ENCODE measurements at places on chromosomes 2 and 18. TPM values are rescaled to one million over a fixed set of nuclear protein-coding genes. Genes with fewer than 3 reads are reported as not detected.

DNA sequence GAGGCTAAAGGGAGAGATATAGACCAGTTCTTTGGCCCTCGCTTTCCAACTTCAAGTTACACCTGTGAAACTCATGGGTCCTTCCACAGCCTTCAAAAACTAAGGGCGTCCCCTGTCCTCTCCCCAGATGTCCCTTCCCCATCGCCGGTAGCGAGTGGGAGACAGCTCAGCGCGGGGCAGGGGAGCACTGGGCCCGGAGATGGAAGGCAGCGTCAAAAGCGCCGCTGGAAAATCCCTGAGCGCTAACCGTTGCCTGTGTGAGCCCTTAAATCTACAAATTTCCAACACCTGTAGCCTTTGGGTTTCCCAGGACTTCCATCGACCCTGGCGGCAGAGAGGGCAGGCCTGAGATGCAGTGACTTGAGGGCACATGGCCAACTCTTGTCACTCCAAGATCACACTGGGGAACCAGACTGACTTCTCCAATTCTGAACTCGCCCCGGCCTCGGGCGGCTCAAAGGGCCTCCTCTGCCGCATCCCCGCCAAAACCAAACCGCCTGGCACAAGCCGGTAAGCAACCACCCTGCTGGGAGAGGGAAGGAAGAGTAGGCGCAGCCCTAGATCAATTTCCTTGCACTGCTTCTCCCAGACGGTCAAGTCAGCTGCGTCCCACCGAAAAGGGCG, 879 bp upstream of the EPAS1 start:
- no peak for DNase-seq

DNA sequence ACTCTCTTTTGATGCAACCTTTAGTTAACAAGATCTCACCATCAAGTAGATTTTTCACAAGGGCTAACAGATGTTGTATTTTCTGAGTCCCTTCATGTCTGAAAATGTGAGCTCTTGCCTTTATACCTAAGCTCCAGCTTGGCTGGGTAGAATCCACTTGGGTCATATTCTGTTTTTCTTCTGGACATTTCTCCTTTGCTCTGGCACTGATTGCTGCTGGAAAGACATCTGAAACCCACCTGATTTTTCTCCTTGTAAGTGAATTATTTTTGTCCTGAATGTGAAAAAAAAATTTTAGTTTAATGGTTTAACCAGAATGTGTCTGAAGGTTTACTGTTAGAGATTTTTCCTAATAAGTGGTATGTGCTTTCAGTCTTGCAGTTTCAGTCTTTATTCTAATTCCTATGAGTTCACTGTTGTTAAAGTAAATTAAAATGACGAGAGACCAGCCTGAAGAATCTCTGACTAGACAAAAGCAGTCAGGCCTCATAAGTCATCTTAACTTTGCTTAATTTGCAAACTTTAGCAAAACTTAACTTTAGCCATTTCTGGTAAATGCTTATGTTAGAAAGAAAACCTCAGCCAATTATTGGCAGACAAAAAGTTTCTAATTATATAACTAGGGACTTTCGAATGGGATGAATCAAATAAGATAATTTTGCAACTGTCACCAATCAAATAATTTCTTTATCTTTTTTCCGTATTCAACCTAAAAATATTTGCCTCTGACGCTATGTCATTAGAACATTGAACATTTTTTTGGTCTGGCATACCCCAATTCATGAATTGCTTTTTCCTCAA, 70.8 kb downstream of the ACAA2 start:
- no peak for DNase-seq

- DNase-seq = no peak
Observed at GRCh38 chr2:19442731-19443130, 84.3 kb upstream of the OSR1 start.

- no peak for DNase-seq
Observed at GRCh38 chr2:117411983-117412382, 402.5 kb upstream of the DDX18 start.

DNA sequence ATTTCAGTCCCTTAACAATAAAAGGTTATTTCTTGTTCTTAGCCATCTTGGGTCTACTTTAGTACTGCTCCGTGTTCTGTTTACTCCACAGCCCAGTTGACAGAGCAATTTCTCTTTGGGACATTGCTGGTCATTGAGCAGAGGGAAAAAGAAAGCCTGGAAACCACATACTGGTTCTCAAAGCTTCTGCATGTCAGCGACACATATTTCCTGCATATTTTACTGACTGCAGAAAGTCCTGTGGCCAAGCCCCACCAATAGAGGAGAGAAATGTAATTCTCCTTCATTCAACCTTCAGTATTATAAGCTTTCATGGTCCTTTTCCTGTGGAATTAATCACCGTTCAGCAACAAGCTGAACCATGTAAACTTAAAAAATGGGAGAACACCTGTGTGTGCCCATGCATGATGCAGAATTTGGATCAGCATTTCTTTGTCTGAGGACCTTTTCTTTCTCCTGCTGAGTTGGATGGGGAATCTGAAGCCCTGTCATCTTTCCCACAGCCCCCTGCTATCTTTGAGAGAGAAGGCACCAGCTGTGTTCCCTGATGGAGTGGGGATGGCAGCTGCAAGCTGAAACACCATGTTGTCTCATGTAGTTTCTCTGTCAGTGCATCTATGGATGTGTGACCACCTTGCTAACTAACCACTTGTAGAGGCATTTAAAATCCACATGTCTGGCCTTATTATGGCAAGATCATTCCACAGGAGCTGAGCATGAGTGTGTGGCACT, 431.6 kb downstream of the MEIS1 start:
- DNase-seq = no peak

DNA sequence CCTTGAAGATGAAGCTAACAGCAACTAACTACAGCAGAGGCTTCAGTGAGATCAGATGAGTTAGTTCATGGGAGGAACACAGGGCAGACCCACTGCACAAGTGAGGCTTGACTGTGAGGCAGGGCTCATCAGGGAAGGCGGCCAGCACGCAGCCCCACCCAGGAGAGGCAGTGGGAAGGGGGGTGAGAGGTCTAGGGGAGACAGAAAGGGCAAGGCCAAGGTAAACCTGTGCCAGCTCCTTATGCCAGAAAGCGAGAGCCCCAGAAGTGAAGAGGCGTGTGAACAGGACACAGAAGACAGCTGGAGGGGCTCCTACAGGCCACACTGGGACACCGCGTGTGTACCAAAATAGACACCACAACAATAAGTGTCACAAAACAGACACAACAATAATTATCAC, 48.6 kb downstream of the ANO7 start:
- no peak for DNase-seq

GRCh38 chr2:121089166-121089510, 195.9 kb downstream of the TFCP2L1 start:
- DNase-seq = no peak

GRCh38 chr2:235672720-235673119, 178.9 kb downstream of the AGAP1 start:
- DNase-seq = no peak

DNA sequence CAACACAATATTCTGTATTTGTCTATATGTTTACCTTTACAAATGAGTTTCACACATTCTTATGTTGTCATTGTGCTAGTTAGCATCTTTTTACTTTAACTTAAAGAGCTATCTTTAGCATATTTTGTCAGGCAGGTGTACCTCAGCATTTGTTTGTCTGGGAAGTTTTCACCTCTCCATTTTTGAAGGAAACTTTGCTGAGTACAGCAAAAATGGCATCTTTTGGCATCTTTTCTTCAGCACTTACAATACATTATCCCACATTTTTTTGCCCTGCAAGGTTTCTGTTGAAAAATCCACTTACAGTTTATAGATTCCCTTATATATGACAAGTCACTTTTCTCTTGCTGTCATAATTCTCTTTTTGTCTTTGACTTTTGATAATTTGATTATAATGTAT, 171.3 kb upstream of the XIRP2 start:
- DNase-seq = no peak

GRCh38 chr18:24013051-24013450, 1.5 kb upstream of the TTC39C start:
- DNase-seq = no peak

DNA sequence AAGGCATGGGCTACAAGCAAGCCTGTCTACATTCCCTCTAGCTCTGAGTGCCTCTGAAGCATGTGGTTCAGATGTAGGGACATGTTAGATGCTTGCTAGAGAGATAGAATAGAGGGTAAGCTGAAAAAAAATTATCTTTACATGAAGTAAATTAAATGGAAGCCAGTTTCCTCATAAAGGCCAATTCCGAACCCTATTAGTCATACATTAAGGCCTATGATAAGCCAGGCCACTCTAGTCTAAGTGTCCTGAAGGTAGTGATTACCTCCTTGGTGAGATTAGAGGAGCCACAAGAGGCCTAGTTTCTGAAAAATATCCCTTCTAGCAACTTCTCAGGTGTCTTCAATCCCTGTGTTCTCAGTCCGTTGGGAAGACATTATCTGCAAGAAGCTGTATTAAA, 72.4 kb upstream of the NPAS2 start:
- DNase-seq = peak; percentile 43

DNA sequence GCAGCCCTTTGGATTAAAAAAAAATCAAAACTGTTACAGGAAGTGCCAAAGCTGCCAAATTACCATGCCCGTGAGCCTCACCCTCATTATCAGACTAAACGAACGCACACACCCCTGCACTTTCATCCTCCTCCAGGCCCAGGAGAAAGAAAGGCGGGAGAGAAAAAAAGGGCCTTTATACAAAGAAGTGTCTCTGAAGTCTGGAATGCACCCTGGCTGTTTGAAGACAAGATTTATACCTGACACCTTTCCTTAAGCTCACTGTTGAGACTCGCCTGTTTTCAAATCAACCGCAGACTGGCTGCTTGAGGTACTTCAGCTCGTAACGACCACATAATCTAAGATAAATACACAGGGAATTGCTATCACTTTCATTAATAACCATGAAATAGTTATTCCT, 31.0 kb downstream of the EDAR start:
- no peak for DNase-seq

DNA sequence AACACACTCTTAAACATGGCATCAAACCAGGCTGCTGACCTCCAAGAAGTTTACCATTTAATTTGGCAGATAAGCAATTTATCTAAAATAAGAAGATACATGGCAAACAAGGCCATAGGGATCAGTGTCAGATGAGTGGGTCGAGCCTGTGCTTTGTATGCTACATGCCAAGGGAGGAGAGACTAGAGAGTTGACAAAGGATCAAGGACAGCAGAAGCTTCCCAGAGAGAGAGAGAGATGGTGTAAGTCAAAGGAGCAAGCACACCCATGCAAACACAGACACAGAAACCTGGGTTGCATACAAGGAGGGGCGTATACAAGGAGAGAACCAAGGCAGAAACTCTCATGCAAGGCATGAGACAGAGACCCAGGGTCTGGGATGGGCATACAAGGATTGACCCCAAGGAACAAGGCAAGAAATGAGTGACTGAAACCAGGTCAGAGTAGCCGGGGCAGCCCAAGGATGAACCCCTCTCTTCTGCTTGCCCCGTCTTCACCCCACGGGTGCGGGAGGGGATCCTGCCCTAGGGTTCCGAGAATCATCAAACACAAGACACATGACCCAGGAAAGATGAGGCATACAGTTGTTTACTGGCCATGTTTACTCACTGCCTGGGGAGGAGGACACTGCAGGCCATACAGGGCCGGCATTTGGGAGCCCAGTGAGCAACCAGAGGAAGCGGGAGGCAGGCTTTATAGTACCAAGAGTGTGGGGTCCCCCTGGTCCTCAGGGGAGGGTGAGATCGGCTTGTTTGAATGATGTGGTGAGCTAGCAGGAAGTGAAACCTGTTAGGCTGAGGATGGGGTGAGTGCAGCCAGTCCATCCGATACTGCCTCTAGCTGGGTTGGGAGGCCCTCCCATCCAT, 529.2 kb upstream of the ID2 start:
- DNase-seq = no peak

GRCh38 chr2:47312491-47312850, 90.5 kb upstream of the MSH2 start:
- no peak for DNase-seq

Gene TUBB8B
- 0.32 TPM for total RNA-seq

Data from fibroblast of villous mesenchyme (primary cell).